ENCODE measurements at places on chromosomes 12 and 14.

GRCh38 chr12:15837141-15837790, 44.9 kb upstream of the STRAP start:
- no peak for DNase-seq

- no peak for DNase-seq
Measured at GRCh38 chr12:91278126-91278525, 95.5 kb upstream of the DCN start.

GRCh38 chr12:46263140-46264016, 5.5 kb downstream of the SLC38A1 start:
- DNase-seq = no peak

GRCh38 chr12:124002021-124002644, 29.1 kb downstream of the ZNF664 start:
- DNase-seq = no peak

DNA sequence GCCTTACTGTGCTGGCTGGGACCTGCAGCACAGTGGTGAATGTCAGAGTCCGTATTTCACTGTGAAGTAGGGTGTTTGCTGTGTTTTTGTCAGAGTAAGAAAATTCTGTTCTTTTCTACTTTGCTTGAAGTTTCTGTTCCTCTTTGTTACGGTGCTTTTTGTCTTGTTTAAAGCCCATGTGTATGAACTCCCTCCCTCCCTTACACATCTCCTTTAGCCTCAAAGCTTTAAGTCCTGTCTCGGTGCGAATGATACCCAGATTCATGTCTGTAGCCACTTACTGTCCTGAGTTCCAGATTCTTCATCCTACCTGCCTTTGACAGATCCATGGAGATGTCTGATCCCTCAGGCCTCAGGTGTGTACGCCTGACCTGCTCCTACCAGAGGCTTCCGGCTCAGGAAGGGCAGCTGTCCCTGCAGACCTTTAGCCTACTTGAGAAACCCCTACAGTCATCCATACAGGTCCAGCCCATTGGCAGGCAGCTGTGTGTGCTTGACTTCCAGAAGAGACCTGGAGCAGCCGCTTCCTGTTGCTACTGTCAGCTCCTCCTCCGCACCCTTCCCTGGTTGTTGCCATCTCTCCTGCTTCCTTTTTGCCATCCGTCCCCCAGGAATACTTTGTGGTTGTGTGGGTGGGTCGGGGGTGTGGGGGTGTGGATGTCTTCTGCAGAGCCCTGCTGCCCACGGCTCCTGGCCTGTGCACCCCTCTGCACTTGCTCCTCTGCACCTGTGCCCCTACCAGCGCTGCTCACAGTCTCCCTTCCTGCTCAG, 72.9 kb downstream of the DDX51 start:
- DNase-seq = no peak

- no peak for DNase-seq
Measured at GRCh38 chr12:97535582-97535981, 73.0 kb downstream of the RMST start.

DNA sequence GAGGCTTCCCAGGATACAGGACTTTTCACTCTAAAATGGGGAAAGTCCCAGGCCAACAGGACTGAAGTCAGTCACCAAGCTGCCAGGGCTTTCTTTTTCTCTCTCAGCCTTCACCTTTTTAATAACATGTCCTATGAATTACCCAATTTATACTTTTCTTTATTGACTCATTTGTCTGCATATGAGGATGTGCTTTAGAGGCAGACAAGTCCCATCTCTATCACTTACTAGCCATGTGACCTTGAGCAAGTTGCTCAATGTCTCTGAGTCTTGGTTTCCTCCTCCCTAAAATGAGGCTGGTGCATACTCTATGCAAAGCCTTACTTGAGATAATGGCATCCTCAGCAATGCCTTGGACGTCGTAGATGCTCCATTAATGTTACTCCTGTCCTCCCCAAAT, 98.1 kb upstream of the TMPO start:
- no peak for DNase-seq

DNA sequence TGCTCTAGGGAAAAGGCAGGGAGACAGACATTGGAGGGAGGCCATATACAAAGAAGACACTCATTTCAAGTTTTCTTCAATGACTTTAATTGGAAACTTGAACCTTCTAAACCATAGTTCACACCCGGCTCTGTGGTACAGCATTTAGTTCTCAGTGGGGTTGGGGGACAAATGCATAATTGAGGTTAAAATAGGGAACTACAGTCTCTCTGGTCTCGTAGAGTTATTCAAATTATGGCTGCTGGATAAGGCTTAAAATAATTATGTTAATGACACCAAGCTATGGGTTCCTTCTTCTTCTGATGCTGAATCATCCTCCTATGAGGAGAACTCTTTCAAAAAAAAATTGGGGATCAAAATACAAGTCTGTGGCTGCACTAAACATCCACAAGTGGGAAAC, 3.8 kb upstream of the RPAP3 start:
- DNase-seq = no peak

- no peak for DNase-seq
Measured at GRCh38 chr12:85329913-85330312, 49.9 kb downstream of the ALX1 start.

- peak; percentile 7 for DNase-seq
Measured at GRCh38 chr12:52749827-52750226, 27.3 kb downstream of the KRT76 start.

- DNase-seq = peak; percentile 21
Measured at GRCh38 chr14:32633224-32633859, 304.2 kb downstream of the AKAP6 start.

DNA sequence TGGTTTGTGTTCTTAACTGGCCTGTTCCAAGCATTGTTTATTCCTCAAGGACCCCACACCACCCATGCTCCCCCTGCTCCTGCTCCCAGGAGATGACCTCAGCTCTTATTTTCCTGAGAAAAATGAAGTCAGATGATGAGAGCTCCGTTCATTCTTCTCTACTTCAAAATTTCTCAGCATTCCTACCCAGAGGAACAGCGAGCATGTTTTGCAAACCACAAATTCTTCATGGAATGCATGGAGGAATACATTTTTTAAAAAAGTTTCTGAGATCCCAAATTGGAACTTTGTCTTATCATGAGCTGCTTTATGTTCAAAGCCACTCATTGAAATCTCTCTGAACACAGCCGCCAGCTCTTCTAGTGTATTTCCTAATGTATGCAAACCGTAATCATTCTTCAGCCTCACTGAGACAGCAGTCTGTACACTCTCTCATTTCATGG, 44.9 kb downstream of the SYNE2 start:
- no peak for DNase-seq

GRCh38 chr12:131918311-131919050, 10.6 kb upstream of the PUS1 start:
- no peak for DNase-seq

- DNase-seq = no peak
Measured at GRCh38 chr12:79561401-79562132, 129.2 kb downstream of the PAWR start.

- no peak for DNase-seq
Measured at GRCh38 chr14:61106959-61107641, 126.1 kb downstream of the SLC38A6 start.

DNA sequence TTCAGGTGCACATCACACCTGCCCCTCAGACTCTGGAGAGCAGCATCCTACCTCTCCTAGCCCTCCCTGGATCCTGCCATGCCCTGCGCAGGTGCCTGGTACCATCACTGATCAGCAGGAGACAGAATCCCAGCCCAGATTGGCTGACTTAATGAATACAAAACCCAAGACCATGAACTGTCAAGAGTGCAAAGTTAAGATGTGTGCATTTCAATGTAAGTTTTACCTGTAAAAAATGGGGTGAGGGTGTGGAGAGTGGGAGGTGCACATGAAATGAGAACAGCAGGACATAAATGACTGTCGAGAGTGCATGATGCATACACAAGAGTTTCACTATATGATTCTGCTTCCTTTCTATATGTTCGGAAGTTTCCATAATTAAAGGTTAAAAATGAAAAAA, 57.9 kb upstream of the GPR68 start:
- no peak for DNase-seq

GRCh38 chr12:29703528-29703927, 80.2 kb downstream of the TMTC1 start:
- no peak for DNase-seq

DNA sequence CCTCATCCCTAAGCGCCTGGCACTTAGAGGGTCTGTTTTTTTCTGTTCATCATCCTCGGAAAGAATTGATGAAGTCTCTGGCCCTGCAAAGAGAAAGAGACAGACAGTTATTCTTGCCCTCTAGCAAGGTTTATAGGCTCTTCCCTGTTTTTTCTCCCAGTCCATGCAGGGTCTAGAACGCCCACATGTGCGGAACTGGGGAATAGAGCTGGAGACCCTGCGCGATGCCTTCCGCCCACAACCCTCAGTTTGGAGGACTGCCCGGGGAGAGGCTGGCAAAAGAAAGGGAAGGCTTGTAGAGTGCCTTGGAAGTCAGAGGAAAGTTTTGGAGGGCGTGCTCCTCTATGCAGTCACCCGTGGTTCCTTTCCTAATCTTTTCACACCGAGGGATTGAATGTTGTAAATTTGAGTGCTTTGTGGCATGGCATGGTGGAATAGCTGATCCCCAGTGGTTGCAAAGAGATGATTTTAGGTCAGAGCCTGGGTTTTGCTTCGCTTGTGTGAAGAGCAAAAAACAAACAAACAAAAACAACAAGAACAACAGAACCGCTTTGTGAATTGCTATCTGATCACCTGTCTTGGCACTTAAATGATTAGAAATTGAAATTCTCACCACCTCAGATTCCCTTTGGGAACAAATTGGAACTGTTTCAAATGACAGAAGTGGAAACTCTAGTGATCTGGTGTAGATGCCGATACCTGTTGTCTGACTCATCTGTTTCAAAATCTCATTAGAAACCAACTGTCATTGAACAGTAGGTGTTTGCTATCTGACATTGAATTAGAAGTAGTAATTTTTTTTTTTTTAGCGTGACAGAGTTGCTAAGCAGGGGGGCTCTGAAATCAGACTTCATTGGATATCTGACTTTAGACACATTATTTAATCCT, 947 bp downstream of the GAS2L3 start:
- DNase-seq = no peak

GRCh38 chr12:56420411-56420810, 28.8 kb downstream of the TIMELESS start:
- DNase-seq = no peak

DNA sequence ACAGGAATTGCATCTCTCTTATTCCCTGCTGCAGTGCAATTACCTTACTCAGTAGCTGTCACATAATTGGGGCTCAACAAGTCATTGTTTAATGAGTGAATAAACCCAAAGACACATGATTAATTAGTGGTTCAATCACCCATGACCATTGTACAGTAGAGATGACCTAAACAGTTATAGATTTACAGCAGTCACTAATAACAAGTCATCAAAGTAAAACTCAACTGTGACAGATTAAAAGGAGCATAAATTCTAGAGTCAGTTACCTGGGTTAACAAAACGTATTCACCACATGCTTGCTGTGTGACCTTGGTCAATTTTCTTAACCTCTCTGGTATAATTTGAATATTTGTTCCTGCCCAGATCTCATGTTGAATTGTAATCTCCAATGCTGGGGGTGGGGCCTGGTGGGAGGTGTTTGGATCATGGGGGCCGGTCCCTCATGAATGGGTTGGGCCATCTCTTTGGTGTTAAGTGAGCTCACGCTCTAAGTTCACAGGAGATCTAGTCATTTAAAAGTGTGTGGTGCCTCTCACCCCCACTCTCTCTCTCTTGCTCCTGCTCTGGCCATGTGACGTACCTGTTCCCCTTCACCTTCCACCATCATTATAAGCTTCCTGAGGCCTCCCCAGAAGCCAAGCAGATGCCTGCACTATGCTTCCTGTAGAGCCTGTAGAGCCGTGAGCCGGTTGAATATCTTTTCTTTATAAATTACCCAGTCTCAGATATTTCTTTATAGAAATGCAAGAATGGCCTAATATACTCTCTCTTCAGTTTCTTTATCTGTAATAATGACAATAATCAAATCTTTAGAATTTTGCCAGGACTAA, 141.9 kb upstream of the PLEKHG7 start:
- no peak for DNase-seq

DNA sequence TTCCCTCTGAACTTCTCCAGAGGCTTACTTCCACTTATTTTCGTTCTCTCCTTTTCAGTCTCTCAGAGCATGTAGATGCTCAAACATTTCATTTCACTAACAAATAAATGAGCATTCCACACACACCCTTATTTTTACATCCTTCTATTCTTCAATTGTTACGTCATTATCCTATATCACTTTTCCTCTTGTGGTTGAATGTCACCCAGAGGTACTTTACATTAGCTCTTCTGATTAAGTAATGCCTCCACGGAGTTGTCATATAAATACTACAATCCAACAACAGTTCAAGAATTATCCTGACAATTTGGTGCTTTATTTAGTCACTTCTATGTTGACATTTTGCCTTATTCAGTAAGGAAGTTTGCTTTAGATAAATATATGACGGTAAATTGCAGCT, 18.4 kb downstream of the FAR2 start:
- no peak for DNase-seq

DNA sequence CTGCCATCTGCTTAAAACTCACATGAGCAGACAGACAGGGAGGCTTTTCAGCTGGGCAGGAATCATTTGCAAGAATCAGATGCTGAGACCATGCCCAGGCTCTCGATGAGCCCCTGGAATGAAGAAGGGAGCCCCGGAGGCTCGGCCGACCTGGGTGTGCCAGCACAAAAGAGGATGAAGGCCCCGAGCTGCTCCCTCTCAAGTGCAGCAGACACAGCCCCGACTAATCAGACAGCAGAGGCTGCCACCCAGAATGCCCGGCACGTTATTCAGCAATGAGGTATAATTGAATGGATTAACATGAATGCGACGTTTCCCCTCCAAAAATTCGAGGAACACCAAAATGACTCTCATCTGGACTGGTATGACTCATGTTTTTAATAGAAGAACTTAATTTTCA, 58.9 kb downstream of the BCL11B start:
- no peak for DNase-seq

DNA sequence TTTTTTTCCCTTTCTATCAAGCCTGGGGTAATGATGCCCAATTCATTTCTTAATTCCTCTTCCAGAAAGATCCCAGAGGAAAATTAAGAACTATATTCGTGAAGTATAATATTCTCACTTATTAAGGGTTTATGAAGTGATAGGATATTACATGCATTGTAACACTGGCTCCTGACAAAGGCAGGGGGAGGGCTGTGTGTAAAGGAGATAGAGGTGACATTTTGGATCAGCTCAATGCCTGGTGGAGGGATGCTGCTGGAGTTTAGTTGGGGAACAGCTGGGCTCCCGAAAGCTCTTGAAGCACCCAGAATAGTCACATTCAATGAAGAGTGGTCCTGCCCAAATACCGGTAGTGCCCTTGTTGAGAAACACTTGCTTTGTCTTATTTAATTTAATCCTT, 774 bp downstream of the SERPINA11 start:
- DNase-seq = no peak

DNA sequence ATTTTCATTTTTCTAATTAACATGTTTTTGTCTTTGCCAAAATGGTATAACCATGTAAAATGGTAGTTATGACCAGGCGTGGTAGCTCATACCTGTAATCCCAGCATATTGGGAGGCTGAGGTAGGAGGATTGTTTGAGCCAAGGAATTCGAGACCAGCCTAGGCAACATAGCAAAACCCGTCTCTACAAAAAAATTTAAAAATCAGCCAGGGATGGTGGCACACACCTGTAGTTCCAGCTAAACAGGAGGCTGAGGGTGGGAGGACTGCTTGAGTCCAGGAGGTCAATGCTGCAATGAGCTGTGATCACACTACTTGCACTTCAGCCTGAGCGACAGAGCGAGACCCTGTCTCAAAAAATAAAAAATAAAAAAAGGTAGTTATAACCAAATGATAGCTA, 23.1 kb downstream of the PPTC7 start:
- no peak for DNase-seq

- no peak for DNase-seq
Measured at GRCh38 chr12:81084811-81085350, 7.0 kb downstream of the ACSS3 start.

All from Ammon's horn (tissue), 1 donor.